ENCODE measurements at places on chromosomes 5 and 9.

GRCh38 chr9:106233116-106233515 lies 538.8 kb downstream of the TMEM38B start:
- DNase-seq, result no peak

DNA sequence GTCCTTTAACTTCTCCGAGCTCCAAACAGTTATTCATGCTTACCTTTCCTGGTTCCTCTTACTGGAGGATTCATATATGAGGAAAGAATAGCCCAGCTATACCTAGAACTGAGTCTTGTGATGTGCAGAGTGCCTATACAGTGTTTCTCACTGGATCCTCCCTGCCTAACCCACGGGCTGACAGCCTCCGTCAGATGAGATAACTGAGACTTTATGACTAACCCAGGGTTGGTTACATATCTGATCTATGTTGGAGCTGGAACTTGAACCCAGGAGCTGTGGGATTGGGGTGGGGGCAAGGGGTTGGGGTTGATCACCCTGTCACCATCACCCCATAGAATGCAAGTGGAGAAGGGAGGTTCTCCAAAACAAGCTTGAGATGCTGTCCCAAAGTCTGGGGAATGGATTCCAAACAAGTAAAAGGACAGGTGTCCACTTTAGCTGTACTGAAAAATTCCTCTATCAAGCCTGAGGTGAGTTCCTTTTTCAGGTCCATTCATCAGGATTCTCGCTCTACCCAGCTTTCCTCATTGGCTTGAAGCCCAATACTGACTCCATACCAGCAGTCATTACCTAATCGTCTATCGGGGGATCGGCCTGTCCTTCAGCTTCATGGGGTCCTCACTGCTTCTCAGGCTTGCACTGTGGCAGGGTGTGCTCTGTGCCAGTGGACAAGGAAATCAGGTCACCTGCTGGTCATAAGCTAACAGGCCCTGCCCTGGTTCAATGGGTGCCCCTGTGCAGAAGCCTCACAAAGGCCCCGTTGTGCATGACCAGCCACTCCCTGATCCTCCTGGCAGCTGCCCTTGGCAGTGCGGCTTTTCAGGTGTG lies 100.6 kb downstream of the ARHGAP26 start:
- DNase-seq, result no peak

DNA sequence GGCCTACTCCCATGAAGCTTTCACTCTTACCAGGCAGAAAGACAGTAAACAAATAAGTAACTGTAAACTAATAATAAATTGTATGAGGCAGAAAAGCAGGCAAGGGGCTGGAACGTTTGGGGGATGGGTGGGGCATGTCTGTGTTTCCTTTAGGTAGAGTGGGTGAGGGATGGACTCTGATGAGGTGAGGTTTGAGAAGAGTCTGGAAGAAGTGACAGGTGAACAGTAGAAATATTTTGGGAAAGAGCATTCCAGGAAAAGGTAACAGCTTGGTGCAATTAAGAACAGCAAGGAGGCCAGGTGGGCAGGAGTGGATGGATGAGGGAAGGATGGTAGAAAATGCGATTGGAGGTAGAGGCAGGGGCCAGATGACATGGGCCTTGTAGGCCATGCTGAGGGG lies 56.5 kb downstream of the PTTG1 start:
- no peak for DNase-seq

DNA sequence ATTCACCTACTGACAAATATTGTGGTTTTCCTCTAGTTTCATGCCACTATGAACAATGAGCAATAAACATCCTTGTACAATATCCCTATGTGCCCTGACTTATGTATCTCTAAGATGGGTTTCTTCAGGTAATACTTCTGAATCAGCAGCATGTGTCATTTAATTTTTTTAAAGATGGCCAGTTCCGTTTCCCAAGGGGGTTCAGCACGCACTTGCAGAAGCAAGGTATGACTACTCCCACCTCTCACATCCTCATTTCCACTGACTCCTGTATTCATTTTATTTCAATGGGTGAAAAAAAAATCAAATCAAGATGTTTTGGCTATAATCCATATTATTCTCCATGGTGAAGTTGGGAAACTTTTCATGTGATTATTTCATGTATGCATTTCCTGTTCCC lies 14.7 kb upstream of the ADAMTS19 start:
- peak; percentile 15 for DNase-seq

DNA sequence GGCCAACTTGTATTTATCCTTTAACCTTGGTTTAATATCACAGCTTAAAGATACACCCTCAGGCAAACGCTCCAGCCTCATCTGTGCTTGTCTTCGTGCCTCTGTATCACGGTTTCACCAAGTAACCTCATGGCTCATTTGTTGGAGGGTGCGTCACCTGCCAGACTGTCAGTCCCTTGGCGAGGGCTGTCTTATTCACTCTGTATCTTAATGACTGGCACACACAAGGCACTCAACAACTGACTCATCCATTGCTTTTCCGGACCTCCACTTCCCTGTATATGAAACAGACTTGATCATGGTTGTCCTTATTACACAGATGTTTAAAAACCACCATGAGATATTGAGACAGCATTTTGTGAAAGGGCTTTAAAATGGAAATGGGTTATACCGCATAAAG lies 28.0 kb downstream of the LCP2 start:
- DNase-seq, result no peak

DNA sequence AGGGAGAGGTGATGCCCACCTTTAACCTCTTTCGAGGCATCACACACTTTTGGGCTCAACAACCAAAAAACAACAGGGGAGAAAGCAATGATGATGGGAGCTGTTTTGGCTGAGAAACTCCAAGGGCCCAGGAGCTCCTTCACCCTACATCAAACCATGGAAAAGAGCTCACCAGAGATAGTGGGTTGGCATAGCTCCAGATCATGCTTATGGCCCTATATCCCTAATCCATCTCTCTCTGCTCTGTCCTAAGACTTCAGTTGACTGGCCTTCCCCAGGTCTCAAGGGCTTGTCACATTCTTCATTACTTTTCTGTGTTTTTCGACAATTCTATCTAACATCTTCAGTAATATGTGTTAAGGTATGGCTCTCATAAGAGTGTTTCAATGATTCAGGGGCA lies 5.7 kb upstream of the CTSL start:
- DNase-seq, result no peak
